Aortic smooth muscle cell (primary cell): ENCODE measurements at places on chromosomes 7 and 10. TPM values are rescaled to one million over a fixed set of nuclear protein-coding genes. Genes with fewer than 3 reads are reported as not detected.

Gene PKD2L1
- not detected in 2 replicates for total RNA-seq

Gene CYP2W1
- total RNA-seq, result not detected in 2 replicates

Gene GRM3
- total RNA-seq, result not detected in 2 replicates

Gene TAS2R5
- 0.79 and 0.81 TPM in 2 replicates for total RNA-seq

Gene TEX47
- not detected in 2 replicates for total RNA-seq
